OCI-LY7 (cell line): ENCODE measurements at places on chromosomes 1 and 21. TPM values are rescaled to one million over a fixed set of nuclear protein-coding genes. Genes with fewer than 3 reads are reported as not detected.

DNA sequence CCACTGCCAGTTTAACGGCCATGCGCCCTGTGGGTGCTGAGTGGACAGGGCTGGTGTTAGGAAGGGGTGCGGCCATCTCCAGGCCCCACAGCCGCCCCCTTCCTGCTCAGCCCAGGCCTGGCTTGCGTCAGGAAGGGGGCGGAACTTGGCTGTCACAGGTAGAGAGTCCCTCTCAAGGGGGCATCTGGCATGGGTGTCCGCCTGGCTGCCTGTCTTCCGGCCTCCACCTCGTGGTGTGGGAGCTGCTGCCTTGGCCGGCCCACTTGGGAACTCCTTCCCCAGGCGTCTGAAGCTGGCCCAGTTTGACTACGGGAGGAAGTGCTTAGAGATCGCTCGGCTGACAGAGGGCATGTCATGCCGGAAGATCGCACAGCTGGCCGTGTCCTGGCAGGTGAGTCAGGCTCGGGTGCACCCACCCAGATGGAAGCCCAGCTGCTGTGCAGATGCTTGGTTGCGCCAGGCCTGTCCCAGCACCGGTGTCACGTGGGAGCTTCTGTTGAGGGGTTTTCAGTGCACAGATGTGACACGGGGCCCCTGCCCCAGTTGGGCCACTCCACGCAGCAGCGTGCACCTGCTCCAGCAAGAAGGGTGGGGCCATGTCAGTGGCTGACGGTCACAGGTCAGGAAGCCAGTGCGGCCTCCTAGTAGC, 9.1 kb upstream of the ATAD3B start:
- peak; percentile 89 for DNase-seq

Gene ARHGEF19
- 3.9 and 6.2 TPM in 2 replicates for total RNA-seq

Gene FAM76A
- 16.3 and 19.6 TPM in 2 replicates for total RNA-seq

DNA sequence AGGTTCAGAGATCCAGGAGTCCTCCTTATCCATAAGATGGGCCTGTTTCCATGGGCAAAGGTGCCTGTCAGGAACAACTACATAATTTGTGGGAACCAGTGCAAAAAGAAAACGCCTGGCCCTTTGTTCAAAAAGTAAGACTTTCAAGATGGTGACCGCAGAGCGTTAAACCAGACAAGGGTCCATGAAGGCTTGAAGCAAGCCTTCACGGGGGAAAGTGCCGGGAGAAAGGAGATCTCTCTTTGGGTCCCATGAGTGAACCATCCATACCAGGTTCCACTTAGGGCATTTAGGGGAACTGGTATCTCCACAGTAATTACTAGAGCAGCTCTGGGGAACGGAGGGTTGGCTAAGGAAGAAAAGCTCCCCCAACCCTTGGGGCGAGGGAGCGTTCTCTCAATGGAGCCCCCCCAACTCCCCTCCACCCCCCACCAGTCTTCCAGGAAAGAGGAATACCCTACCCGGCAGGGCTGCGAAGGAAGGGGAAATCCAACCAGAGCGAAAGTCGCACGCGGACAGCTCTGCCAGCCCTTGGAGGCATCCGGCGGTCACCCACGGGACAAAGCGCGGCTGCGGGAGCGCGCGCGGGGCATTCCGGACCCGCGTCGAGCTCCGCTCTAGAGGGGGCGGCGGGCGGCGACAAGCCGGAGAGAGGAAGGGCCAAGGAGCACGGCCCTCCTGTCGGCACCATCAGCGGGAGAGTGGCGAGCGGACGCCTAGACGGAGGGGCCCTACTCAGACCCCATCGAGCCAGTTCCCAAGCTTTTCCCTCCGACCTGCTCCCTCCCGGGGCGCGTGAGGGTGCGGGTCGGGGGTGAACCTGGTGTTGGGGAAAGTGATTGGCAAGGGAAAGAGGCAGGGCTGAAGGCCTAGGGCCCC, 687 bp upstream of the RASSF5 start:
- DNase-seq, result no peak

GRCh38 chr1:95532335-95532734, 298.3 kb downstream of the RWDD3 start:
- DNase-seq, result no peak

GRCh38 chr1:159964144-159964543, 10.1 kb upstream of the SLAMF9 start:
- DNase-seq, result no peak

Gene LRRC7
- total RNA-seq, result not detected in 2 replicates

DNA sequence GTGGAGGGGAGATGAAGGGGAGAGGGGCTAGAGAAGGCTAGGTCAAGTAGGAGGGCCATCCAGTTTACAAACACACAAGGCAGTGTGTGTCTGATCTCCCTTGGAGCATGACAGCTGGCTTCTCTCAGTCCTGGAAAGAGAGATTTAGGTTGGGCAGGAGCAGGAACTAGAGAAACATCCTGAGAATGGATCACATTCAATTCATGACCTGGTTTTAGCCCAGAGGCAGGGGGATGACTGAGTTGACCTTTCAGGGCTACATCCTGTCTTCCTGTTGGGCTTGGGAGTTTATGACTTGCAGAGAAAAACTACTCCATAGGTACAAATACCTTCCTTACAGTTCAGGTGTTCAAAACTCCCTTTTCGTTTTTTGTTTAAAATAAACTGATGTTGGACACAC, 97.0 kb downstream of the IGSF21 start:
- no peak for DNase-seq

DNA sequence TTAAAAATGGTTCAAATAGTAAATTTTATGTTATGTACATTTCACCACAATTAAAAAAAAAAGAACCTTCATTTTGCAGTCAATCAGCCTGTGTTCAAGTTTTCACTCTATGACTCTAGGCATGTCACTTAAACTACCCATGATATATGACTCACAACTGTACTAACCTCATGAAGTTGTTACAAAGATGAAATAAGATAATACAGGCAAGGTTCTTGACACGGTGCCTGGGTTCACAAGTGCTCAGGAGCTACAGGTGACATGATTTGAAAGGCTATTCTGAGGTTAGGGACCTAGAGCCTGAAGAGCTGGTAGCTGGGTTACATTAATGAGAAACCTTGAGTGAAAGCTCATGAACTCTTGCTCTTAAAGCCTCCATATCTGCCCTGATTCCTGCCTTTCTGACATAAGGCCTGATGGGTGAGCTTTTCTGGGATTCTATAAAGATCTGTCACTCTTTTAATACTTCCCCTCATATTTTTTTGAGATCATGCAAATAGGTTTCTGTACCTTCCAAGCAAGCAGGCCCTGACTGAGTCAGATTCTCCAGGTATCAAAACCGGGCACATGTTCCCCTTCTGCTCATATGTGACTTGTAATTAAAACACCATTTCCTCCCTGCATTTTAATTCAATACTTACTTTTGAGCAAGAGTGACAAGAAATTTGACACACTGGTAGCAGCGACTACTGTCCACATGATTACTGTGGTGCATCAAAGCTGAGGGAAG, 34.0 kb downstream of the PCSK9 start:
- DNase-seq, result no peak

Gene PSMG1
- 123 and 125 TPM in 2 replicates for total RNA-seq

DNA sequence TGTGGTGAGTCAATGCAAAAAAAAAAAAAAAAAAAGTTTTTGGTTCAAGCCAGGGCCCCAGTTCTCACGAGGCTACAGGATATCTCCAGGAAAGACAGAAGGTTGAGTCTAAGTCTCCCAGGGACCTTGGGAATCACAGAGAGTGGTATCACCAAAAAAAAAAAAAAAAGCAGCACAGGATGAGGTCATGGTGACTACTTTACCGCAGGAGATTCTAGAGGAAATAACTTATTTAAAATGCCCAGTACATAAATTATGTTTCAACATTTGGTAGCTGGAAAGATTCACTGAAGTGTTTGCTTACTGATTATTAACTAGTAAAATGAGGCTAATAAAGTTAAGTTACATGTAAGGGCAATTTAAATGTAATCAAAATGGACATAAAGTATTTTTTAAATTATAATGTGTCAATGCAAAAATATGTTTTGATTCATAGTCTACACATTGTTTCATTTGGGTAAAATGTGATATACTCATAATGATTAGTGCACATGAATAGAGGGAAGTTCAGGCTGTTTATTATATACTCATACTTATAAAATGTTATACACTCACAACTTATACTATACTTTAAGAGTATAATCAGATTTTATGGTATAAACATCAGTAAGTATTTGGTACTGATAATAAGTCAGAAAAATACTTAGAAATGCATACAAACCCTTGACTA, 84.1 kb downstream of the PLPPR5 start:
- DNase-seq, result no peak

- DNase-seq, result no peak
These were observed 604.8 kb downstream of the PLA2G4A start for GRCh38 chr1:187433598-187433997.

Gene MRPL9
- total RNA-seq, result 99.3 and 107 TPM in 2 replicates

Gene ITLN1
- total RNA-seq, result not detected in 2 replicates

- DNase-seq, result peak; percentile 66
These were observed 10.9 kb downstream of the WNT4 start for GRCh38 chr1:22131875-22132486.

DNA sequence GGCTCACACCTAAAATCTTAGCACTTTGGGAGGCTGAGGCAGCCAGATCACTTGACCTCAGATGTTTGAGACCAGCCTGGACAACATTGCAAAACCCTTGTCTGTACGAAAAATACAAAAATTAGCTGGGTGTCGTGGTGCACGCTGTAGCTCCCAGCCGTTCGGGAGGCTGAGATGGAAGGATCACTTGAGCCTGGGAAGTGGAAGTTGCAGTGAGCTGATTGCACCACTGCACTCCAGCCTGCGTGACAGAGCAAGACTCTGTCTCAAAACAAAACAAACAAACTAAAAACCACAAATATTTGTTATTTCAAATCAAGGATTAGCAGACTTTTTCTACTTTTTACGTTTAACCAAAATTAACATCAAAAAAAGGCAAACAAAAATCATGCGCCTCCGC, 31.3 kb downstream of the INKA2 start:
- no peak for DNase-seq

DNA sequence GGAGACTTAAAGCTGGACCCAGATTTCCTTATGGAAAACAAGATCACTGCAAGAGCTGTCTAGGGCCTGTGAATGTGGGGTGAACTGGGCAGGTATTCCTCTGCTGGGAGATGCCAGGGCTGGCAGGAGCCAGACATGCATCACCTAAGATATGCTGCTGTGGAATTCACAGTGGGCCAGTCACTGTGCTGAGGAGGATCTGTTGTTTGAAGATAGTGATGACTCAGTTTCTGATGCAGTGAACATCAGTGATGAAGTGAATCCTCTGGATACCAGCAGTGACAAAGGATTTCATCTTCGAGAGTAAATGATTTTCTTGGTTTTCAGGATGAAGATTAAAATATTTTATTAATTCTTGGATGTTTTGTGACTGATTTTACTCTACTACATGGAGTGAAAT, 29.9 kb upstream of the CAMSAP2 start:
- no peak for DNase-seq

Gene NR5A2
- 3.9 and 5.4 TPM in 2 replicates for total RNA-seq

- no peak for DNase-seq
These were observed 43.6 kb downstream of the NFYC start for GRCh38 chr1:40734882-40735628.

- peak; percentile 47 for DNase-seq
These were observed 2.0 kb downstream of the MPZL1 start for GRCh38 chr1:167723707-167724323.

Gene HSF2BP
- 5.0 and 5.1 TPM in 2 replicates for total RNA-seq

Gene SLC66A1
- total RNA-seq, result 18.9 and 21.0 TPM in 2 replicates

- DNase-seq, result peak; percentile 76
These were observed 18.3 kb upstream of the PPIE start for GRCh38 chr1:39720094-39720999.

DNA sequence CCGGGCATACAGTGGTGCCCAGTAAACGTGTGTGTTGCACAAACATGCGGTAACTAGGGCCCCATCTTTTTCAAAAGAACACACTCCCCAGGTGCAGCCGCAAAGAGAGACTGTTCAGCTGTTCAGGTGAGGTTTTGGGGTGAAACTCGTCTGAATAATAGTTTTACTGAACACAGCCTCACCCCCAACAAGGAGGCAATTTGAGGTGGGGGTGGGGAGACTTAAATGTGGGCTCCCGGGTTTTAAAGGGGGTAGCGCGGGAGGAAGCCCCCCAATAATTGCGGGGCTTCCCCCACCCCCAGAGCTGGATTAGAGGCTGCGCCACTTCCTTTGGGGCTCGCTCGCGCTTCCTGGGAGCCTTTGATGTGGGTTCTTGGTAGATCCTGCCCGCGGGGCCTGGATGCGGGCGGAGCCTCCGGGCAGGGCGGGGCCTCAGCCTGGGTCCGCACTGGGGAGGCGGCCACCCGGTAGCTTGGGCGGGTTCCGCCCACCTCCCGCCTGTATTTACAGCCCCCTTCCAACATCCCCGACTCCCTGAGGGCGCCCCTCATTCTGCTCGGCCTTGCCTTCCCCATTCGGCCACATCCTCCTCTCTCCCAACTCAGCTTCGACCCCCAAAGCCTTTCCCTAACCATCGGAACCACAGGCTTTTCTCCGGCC, 6.4 kb upstream of the EPHA2 start:
- DNase-seq, result no peak

Gene TEKT2
- not detected in 2 replicates for total RNA-seq

Gene HTR6
- total RNA-seq, result not detected in 2 replicates

Gene SLC1A7
- not detected in 2 replicates for total RNA-seq

DNA sequence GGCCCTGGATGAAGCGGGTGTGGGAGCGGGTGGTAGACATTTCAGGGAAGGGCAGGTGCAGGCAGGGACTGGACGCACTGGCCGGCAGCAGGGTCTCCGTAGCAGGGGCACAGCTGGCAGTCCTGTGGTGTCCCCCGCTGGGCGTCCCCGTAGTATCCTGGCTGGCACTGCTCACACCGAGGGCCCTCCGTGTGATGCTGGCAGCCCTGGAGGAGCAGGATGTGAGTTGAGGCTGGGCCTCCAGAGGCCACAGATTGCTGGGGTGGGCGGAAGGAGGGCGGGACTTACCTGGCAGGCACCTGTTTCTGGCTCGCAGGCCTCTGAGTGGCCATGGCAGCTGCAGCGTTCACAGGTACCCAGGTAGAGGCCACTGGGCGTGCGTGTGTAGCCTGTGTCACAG, 62.3 kb downstream of the LDLRAD2 start:
- DNase-seq, result no peak

GRCh38 chr1:173715538-173715844, 710 bp downstream of the KLHL20 start:
- DNase-seq, result no peak

DNA sequence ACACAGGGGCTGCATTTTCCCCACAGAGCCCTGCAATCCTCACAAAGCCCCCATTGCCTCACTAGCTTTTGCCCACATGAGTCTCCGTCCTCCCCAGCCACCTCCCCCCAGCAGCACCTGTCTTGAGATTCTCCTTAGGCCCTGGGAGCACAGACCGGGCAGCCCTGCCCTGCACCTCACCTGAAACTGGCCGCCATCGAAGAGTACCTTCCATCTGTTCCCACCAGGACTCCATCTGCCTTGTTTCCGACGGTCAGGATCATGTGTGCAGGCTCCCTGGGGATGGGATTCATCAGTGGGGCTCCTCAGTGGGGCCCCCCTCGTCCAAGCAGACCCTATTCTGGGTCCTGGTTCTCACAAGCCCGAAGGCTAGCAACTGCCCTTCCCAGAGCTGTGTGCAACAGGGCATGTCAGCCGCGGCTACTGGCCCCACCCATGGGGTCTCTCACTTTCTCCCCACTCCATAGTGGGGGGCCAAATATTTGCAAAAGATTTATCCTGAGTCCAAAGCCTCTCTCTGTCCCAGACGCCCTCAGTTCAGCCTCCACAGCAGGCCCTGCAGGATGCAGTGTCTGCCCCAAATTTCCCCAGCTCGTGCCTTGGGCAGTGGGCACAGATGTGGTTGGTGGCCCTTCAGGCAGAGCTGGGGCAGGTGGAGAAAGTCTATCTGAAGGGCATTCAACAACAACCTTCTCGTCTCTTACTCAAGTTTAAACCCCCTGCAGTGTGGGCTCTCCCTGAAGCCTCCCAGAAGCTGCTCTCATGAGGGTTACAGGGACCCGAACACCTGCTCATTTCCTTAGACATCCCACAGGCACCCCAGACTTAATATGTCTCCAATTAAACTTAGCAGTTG, 4.8 kb downstream of the PDZK1IP1 start:
- DNase-seq, result no peak
